ENCODE measurements at places on chromosomes 13 and 19.

- DNase-seq: peak; percentile 57
Measured at GRCh38 chr19:10510301-10510802, 6.9 kb downstream of the S1PR5 start.

- no peak for DNase-seq
Measured at GRCh38 chr13:101205408-101205807, 210.9 kb downstream of the NALCN start.

DNA sequence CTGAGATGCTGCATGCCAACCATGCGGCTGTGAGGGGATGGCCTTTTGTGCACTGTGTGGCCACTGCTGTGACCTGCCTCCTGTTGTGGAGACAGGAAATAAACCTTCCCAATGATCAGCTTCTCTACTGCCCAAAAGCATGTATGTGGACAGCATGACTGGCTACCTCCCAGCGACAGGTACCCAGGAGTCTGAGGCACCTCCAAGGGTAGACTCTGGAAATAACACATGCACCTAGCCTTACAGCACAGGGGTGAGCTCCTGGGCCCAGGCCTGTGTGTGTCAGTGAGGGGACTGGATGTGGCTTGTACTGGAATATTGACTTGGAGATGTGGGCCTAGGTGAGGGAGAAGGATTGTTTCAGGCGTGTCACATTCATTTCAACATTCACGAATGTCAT lies 7.6 kb upstream of the GPI start:
- no peak for DNase-seq

DNA sequence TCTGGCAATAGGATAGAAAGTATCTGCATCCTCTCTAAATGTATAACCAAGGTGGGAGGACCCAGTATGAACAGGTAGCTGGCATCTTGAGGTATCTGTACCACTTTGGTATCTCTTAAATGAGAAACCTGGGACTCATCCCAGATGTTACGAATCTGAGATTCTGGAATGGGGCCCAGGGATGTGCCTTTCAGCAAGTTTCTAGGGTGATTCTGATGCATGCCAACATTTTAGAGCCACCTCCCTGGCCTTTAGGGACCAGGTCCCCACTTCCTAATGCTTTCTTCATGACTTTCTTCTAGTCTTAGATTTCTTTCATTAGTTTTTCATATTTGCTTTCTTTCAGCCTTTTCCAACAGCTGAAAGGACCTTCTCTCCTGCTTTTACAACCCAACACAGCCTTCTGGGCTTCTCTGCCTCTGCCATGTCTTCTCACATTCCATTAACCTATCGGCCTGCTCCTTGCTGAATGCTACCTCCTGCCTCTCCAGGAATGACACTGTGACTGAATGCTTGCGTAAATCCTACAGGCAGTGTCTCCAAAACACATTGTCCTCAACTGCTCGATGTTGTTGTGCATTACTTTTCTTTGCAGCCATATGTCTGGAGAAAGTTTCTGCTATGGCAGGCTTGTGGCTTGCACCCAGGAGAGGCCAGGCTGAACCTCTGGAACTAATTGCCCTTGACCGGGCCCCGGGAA lies 284.0 kb downstream of the DNAJC15 start:
- DNase-seq: no peak

DNA sequence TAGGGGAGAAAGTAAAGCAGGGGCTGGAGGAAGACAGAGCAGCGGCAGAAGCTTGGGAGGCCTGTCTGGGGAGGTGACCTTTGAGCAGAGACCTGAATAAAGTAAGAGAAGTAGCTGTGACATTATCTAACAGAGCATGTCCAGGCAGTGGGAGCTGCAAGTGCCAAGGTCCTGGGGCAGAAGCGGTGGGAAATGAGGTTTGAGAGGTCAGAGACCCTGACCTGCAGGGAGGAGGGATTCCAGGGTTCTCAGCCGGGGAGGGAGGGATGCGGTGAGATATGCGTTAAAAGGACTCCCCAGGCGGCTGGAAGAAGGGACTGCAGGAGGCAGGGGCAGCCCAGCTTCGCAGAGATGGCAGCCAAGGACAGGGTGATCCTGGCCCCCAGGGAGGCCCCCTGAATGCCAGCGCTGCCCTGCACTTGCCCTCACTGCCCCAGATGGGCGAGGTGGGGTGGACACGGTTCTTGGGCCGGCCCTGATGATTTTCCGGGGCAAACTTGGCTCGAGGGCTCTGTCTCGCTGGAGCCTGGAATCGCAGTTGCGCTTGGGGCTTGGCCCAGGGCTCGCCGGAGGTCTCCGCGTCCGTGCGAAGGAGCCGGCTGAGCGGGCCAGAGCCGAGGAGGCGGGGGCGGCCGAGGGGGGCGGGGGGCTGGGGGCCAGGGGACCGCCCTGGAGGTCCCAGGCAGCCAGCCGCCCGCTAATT lies 3.2 kb downstream of the CRLF1 start:
- no peak for DNase-seq

GRCh38 chr13:47545201-47546024 lies 455.7 kb downstream of the SUCLA2 start:
- no peak for DNase-seq

DNA sequence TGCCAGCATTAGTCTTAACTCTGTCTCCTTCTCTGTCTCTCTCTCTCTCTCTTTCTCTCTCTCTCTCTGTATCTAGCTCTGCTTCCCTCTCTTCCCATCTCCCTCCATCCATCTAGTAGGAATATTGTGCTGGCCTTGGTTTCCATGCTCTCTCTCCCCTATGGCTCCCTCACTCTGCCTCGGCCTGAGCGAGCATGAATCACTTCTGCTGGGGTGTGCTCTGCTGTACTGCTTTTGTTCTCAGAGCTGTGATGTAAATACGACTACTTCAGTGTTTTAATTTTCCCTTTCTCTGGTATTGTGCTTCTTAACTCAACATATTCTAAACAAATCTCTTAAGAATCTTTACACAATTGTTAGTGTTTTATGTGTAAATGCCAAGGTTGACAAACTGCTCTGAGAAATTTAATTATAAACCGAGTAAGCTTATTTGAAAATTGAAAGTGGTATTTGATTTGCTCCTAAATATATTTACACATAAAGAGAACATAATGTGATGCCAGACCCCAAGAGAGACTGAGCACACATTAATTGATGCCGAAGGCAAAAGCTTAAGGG lies 211.5 kb upstream of the KL start:
- DNase-seq: no peak

GRCh38 chr19:41882568-41883462 lies at the start of gene ARHGEF1:
TSS of gene ARHGEF1 (plus strand) at chr19:41883184. CDS start at chr19:41888083, 4,899 bp downstream.
- DNase-seq: peak; percentile 45

GRCh38 chr13:50812242-50812641 lies 31.2 kb downstream of the DLEU7 start:
- no peak for DNase-seq

GRCh38 chr13:27194895-27195764 lies 23.5 kb upstream of the USP12 start:
- no peak for DNase-seq

DNA sequence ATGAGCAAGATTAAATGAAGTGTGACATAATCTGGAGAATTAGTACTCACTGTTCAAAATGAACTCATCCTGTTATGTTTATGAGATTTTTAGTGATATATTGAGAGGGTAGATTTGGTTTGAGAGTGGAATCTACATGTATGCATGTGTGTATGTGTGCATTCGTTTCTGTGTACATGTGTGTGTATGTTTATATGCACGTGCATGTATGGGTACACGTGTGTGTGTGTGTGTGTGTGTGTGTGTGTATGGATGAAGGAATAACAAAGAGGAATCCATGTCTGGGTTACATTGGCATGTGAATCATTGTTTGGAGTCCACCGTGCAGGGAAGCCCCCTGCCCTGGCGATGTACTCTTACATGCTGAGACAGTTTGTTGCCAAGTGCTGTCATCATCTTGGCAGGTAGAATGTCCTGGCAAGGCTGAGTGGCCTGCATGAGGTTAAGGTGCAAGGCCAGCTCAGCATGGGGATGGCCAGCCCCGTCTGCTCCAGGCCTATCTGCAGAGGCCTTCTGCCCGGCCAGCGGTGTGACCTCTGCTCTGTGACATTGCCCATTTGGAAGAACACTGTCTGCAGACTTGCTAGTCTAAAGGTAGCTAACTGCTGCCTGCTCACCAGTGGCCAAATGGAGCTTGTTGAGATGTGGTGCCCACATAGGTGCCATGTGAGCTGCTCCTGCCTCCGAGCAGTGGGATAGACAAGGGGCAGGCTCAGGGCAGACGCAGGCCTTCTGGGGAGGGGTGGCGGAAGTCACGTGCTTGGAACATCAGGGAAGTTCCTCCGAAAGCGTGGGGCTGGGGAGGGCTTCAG lies 222.3 kb downstream of the TEX29 start:
- DNase-seq: no peak

DNA sequence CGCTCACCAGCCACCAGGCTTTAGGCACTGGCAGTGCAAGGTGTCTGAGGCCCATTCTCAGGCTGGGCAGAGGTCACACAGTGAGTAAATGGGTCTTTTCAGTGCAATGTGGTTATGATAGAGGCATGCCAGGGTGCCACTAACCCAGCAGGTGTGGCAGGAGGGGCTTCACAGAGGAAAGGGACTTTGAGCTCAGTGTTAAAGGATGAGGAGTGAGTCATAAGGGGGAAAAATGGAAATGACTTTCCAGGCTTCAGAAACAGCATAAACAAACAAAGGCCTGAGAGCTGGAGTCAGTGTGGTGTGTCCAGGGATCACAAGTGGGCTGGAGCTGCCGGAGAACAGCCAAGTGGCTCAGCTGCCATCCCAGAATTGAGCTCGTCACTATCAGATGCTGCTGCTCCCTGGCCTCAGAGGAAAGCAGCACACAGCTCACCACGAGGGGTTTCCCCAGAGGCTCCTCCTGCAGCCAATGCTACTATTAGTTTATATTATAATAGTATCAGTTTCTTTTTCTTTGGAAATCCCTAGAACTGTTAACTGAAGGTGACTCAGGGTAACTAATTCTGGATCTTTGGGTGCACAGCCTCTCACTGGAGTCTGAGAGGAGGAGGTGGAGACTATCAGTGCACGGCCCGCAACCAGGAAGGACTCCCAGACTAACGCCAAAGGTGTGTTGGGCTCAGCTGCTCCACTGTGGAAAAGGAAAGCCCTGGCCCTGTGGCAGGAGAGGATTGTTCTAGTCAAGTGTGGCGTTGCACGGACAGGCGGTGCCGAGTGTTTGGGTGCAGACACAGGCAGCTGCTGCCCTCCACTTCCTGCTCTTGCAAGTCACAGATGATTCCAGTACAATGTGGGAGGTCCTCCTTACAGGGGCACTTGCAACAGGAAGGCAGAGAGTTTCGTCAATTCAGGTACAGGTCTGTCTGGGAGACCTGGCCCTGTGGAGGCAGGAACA lies 39.5 kb downstream of the DHRS12 start:
- peak; percentile 23 for DNase-seq

- no peak for DNase-seq
Measured at GRCh38 chr19:11463391-11463790, 17.5 kb downstream of the ELAVL3 start.

DNA sequence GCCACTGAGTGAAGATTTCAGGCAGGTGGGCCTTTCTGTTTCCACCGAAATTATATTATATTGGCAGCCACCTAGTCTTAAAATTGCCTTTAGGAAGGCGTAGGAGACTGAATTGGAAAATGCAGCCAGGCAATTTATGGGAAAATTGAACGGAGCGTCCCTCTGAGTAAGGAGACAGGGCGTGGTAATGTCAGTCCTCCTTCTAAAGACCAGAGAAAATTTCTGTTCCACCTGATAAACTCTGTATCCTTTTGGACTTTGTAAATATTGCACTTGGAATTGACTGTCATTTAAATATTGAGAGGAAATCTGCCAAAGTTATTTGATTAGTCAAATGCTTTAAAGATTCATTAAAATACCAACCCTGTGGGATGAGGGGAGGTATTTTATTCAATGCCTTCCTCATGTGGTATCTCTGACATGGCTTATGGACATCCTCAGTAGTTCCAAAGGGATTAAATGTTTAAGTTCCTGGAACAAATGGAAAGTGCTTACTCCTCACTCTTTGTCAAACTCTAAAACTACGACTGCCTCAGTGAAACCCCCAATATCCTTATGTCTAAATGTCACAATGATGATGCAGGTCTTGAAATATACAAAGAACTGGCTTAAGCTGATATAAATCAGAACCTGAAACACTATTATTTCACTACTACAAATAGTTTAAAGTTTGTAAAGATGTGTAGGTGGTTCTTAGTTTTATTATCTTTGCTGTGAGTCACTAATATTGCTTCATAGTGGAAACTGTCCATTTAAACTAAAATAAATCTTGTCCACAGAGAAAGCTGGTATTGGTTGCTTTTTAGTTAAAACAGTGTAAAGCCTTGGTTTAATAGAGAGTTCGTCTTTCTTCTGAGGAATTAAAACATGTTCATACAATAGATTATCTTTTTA lies 203.2 kb downstream of the FGF14 start:
- no peak for DNase-seq

DNA sequence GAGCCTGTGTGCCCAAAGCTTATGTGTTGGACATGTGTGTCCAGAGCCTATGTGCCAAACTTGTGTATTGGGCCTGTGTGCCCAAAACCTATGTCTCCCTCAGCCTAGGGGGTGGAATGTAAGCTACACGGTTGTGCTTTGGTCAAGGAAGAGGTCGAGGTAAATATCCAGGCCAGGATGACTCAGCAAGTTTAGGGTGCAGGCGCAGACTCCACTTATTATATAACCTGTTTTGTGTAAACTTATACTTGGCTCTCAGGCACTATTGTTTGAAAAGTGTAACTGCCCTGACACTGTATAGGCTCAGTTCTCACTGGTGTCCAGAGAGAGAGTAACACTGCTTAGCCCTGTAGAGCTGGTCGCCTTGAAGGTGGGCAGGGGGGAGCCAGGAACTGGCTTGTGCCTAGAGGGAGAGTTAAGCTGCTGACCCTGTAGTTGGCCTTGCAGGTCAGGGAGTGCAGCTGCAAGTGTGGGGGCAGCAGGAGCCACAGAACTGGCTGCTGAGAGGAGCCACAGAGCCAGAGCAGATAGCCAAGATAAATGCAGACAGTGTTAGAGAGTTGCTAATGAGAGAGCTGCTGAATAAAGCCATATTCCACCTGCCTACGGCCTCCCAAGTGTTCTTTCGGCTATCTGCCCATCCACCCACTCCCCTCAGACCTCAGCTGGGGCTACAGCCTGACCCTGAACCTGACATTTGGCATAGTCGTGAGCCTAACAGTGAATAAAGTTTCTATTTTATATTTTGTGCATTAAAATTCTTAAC lies 517.2 kb upstream of the SLITRK1 start:
- DNase-seq: no peak

- peak; percentile 49 for DNase-seq
Measured at GRCh38 chr13:27425918-27426630, 1.7 kb downstream of the GTF3A start.

GRCh38 chr13:61695147-61695546 lies 279.5 kb upstream of the PCDH20 start:
- no peak for DNase-seq

DNA sequence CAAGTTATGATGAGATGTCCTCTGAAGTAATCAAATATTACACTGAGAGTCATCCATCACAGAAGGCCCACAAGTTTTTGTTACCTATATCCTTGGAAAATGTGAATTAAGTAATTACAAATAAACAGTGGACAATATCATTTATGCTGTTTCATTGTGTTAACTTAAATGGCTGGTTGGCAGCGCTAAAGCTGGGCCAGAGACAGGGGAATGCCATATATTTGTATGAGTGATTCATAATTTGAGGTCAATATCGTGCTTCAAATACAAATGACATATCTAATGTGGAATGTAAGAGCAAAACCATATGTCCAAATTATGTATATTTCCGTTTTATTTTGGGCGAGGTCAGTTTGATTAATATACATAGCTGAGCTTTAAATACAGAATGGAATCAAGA lies 1556.2 kb downstream of the SLITRK5 start:
- no peak for DNase-seq
